ENCODE measurements at places on chromosomes 6 and 20. TPM values are rescaled to one million over a fixed set of nuclear protein-coding genes. Genes with fewer than 3 reads are reported as not detected.

GRCh38 chr20:40915756-40916155, 112.9 kb upstream of the TOP1 start:
- no peak for DNase-seq
- no peaks in the 10 kb centered on the region for H3K27me3 ChIP-seq
- peaks cover 4% of the 10 kb centered on the region for H3K36me3 ChIP-seq
- H3K4me3 ChIP-seq, result no peak overlapping the region

DNA sequence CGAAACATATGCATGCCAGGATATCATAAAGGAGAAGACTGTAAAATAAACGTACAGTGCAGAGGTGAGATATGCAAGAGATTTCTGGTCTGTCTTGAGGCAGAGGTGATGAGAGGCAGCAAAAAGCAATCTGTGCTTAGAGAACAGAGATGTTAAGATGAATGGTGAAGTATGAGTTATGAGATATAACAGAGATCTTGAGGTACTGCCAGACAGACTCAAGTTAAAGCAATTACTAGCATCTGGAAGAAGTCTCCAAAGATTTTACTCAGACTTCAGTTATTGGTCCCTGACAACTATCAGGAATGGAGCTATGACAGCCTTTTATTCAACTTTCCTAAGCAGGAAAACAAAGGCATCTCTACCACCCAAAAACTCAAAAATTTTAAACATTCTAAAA, 122.8 kb upstream of the DST start:
- DNase-seq, result no peak
- H3K27ac ChIP-seq, result no peak overlapping the region
- H3K27me3 ChIP-seq, result no peaks in the 10 kb centered on the region
- H3K4me1 ChIP-seq, result peaks cover 23% of the 10 kb centered on the region
- H3K4me3 ChIP-seq, result no peak overlapping the region

DNA sequence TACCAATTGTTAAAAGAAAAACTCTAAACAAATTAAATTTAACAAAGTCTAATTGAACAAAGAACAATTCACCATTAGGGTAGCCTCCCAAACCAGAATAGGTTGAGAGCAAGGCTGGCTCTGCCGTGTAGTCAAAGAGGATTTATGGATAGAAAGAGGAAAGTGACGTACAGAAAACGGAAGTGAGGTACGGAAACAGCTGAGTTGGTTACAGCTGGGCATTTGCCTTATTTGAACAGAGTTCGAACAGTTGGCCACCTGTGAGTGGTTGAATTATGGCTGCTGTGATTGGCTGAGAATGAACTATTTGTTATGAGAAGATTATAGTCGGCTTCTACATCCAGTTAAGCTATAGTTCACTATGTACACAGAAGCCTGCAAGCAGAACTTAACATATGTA, 18.5 kb upstream of the ISM1 start:
- no peak overlapping the region for H3K27ac ChIP-seq
- H3K4me1 ChIP-seq, result peaks cover 7% of the 10 kb centered on the region
- no peaks in the 10 kb centered on the region for H3K36me3 ChIP-seq
- H3K4me3 ChIP-seq, result no peak overlapping the region

- no peak overlapping the region for H3K4me3 ChIP-seq
- no peaks in the 10 kb centered on the region for H3K27me3 ChIP-seq
- DNase-seq, result peak; percentile 35
- no peaks in the 10 kb centered on the region for H3K36me3 ChIP-seq
- peaks cover 28% of the 10 kb centered on the region for H3K4me1 ChIP-seq
These were observed 74.0 kb downstream of the MDGA1 start for GRCh38 chr6:37623666-37624065.

DNA sequence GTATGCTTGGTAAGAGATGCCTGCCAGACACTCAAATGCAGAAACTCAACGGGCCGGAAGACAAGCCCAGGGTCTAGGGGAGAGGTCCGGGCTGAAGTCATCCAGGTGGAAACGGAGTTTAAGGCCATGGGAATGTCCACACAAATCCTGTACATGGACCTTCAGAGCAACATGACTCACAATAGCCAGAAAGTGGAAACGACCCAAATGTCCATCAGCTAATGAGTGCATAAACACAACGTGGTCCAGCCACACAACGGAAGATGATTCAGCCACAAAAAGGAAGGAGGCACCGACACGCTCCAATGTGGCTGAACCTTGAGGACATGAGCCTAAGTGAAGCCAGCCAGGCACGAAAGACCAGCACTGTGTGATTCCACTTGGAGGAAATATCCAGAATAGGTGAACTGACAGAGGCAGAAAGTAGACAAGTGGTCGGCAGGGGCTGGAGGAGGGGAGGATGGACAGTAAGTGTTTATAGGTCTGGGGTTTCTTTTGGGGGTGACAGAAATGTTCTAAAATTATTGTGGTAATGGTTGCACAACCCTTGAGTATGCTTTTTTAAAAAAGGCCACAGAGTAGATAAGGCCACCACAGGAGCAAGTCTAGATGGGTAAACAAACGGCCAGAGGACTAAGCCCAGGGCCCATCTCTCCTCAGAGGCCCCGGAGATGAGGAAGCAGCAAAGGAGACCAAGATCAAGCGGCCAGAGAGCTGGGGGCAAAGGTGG, 105.6 kb downstream of the PREX1 start:
- peaks cover 50% of the 10 kb centered on the region for H3K27me3 ChIP-seq
- no peaks in the 10 kb centered on the region for H3K4me1 ChIP-seq
- peak; percentile 16 for DNase-seq
- no peak overlapping the region for H3K4me3 ChIP-seq
- H3K27ac ChIP-seq, result no peak overlapping the region
- H3K36me3 ChIP-seq, result no peaks in the 10 kb centered on the region

DNA sequence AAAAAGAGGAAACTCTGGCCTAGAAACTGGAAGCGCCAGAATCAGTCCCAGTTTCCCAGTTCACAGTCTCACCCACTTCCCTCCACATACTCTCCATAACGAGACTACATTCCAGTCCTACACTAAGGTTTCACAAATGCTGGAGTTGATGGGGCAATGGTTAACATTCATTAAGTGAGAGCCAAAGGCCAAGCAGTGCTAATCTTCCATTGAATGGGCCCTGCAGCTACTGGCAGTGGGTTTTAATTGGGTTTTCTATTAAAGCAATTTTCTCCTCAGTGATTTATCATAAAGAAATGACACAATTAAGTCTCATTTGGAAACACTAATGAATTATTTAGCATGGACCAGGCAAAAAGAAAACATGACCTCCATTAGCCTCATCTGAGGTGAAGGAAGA, 20.8 kb upstream of the NRSN1 start:
- H3K27ac ChIP-seq, result no peak overlapping the region
- peaks cover 16% of the 10 kb centered on the region for H3K27me3 ChIP-seq
- H3K36me3 ChIP-seq, result no peaks in the 10 kb centered on the region
- no peaks in the 10 kb centered on the region for H3K4me1 ChIP-seq

- peaks cover 11% of the 10 kb centered on the region for H3K36me3 ChIP-seq
- no peak overlapping the region for H3K27ac ChIP-seq
These were observed 56.5 kb downstream of the TRAF3IP2 start for GRCh38 chr6:111549168-111549567.

DNA sequence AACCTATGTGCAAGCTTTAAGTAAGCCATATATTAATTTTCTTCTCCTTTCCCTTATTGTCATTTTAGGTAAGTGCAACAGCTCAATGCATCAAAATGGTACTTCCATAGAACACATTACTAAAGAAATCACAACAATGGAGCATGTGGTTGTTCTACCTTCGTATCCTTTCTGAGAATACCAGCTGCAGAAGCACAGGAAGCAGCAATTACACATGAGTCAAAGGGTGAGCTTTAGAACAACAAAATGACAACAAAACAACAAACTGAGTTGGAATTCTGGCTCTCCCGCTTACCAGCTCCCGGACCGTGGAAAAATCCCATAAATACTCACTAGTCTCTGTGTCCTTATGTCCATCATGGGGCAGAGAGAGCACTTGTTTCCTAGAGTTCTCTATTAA, 108.9 kb downstream of the BCAS1 start:
- DNase-seq, result no peak
- H3K27me3 ChIP-seq, result no peaks in the 10 kb centered on the region
- no peak overlapping the region for H3K27ac ChIP-seq
- no peaks in the 10 kb centered on the region for H3K36me3 ChIP-seq
- H3K4me1 ChIP-seq, result peaks cover 14% of the 10 kb centered on the region

TBX18 gene
- total RNA-seq, result 0.39 TPM

OXT gene
- not detected for total RNA-seq

GRCh38 chr6:56642366-56643261, at the start of gene DST:
DST (minus strand) TSS chr6:56642889.
- peak within 1 kb of the TSS; percentile 97 for H3K27ac ChIP-seq
- H3K4me3 ChIP-seq, result peak within 1 kb of the TSS; percentile 88
- peak; percentile 93 for DNase-seq
- H3K4me1 ChIP-seq, result peaks cover 41% of the 10 kb centered on the region
- H3K27me3 ChIP-seq, result no peaks in the 10 kb centered on the region

LY6G6F gene
- total RNA-seq, result not detected

GRCh38 chr20:38982291-38982690, 20.1 kb downstream of the DHX35 start:
- H3K27ac ChIP-seq, result no peak overlapping the region
- no peaks in the 10 kb centered on the region for H3K27me3 ChIP-seq
- H3K4me1 ChIP-seq, result peaks cover 15% of the 10 kb centered on the region
- H3K4me3 ChIP-seq, result no peak overlapping the region
- peaks cover 14% of the 10 kb centered on the region for H3K36me3 ChIP-seq
- no peak for DNase-seq

DNA sequence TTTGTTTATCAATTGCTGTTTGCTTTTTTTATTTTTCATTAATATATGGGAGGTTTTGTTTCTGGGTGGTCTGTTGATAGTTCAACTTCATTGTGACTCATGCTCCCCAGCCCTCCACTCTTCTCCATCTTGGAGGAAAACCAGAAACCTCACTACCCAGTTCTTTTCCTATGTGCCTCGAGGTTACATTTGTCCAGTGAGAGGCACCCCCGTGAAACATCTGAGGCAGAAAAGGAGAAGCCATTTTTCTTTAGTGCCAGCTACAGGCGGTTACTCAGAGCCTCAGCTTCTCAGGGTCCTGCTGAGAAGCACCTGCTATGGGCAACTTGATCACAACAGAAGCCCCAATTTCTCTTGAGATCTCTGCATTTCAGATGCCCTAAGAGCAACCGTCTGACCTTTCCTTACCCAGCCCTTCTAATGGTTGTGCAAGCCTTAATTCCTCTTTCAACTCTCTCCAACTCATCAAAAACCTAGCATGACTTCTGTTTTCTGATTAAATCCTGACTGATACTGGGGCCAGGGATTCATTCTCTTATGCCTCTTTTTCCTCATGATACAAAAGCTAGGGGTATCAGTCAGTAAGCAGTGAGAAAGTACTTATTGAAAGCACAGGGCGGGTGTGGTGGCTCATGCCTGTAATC, 144.6 kb downstream of the ELOVL4 start:
- no peak for DNase-seq
- no peak overlapping the region for H3K4me3 ChIP-seq
- no peaks in the 10 kb centered on the region for H3K36me3 ChIP-seq

GRCh38 chr6:15109338-15110090, 136.4 kb upstream of the JARID2 start:
- no peaks in the 10 kb centered on the region for H3K27me3 ChIP-seq
- DNase-seq, result no peak
- H3K4me1 ChIP-seq, result no peaks in the 10 kb centered on the region
- no peak overlapping the region for H3K27ac ChIP-seq

CLPSL1 gene
- not detected for total RNA-seq

SLC23A2 gene
- 26.5 TPM for total RNA-seq

DNA sequence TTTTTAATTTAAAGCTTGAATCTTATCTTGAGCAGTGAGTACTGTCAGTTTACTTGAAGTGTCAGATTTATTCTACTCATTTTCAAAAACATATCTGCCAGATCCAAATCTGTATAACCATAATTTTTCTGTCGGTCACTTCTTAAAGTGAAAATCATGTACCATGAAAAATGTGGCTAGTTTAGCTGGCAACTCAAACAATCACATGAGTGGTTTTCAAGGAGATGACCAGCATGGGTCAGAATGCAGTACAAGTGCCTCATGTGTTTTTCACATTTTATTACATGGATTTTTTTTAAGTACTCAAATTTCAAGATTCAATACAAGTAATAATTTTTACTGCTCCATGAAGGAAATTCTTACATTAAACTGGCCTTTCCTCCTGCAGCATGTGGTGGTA, 11.0 kb upstream of the SAMD5 start:
- no peak for DNase-seq
- no peaks in the 10 kb centered on the region for H3K27me3 ChIP-seq
- H3K36me3 ChIP-seq, result no peaks in the 10 kb centered on the region
- no peak overlapping the region for H3K4me3 ChIP-seq
- no peak overlapping the region for H3K27ac ChIP-seq

MAP7 gene
- total RNA-seq, result 15.4 TPM

RAB23 gene
- total RNA-seq, result 8.4 TPM

DNA sequence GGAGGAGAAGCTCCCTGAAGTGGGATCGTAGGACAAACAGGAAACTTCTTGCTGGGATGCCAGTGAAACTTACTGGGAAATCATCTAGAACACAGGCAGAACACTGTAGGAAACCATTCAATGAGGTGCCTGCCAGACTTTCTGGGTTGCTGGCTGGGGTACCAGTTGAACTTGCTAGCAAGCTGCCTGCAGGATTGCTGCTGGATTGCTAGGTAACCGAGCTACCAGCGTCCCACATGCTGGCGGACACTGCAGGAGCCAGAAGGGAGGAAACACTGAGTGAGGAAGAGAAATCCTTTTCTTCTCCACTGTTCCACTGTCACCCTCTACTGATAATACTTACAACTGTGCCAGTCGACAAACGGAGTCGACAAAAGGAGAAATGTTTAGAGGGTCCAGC, 91.3 kb upstream of the SLC35B3 start:
- H3K27me3 ChIP-seq, result no peaks in the 10 kb centered on the region
- H3K4me1 ChIP-seq, result no peaks in the 10 kb centered on the region
- no peak overlapping the region for H3K27ac ChIP-seq
- peaks cover 3% of the 10 kb centered on the region for H3K36me3 ChIP-seq
- H3K4me3 ChIP-seq, result no peak overlapping the region

SCRT2 gene
- not detected for total RNA-seq

DNA sequence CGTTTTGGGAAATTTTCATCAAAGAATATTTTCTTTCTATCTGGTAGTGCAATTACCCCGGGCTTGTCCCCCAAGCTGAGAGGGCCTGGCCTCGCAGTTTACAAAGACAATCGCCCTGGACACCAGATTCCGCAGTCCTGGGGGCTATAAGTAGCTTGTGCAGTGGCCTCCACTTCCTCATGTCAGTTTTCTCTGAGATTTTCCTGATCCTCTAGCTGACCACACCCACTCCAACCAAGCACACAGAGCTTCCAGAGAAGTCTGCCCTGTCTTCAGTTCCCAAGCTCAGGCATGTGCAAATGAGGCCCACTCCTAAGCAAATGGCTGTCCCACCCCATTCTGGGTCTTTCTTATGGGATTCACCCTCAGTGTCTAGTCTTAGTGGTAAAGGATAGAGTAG, 245.3 kb downstream of the MAFB start:
- H3K4me1 ChIP-seq, result peaks cover 15% of the 10 kb centered on the region

- no peaks in the 10 kb centered on the region for H3K36me3 ChIP-seq
- H3K4me1 ChIP-seq, result peaks cover 10% of the 10 kb centered on the region
- no peaks in the 10 kb centered on the region for H3K27me3 ChIP-seq
These were observed 37.7 kb upstream of the PXDC1 start for GRCh38 chr6:3789018-3789895.

- H3K4me3 ChIP-seq, result no peak overlapping the region
- no peaks in the 10 kb centered on the region for H3K27me3 ChIP-seq
- DNase-seq, result no peak
- peaks cover 6% of the 10 kb centered on the region for H3K4me1 ChIP-seq
These were observed 1180.0 kb upstream of the CITED2 start for GRCh38 chr6:140554421-140554820.

Measured in MCF 10A (cell line).